ENCODE measurements at places on chromosomes 4 and X.

DNA sequence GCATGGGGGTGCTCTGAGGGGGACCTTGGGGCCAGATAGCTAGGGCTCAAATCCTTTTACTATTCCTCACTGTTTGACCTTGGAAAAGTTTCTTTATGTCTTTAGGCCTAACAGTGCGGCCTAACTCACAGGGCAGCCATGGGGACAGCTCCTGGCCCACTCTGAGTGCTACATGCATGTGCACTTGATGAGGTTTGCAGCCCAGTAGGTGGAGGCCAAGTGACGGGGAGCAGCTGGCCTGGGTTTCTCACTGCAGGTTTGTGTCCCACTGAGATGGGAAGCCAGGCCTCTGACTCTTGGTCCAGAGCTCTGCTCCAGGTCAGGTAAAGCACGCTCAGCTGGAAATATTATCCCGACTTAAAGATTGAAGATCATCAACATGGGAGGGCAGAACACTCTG, 102.8 kb downstream of the SLC2A9 start:
- DNase-seq = no peak

- DNase-seq = no peak
Observed at GRCh38 chrX:103792916-103793544, 16.4 kb downstream of the PLP1 start.

DNA sequence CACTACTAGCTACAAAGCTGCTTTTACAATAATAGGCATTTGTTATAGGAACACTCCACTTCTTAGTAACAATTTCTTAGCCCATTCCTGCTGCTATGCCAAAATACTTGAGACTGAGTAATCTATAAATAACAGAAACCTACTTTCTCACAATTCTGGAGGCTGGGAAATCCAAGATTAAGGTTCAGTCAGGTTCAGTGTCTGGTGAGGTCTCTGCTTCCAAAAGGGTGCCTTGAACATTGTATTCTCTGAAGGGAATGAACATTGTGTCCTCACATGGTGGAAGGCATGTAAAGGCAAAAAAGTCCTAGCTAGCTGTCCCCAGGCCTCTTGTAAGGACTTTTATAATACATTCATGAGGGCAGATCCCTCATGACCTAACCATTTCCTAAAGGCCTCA, 7.0 kb downstream of the SLC9B1 start:
- DNase-seq = no peak

DNA sequence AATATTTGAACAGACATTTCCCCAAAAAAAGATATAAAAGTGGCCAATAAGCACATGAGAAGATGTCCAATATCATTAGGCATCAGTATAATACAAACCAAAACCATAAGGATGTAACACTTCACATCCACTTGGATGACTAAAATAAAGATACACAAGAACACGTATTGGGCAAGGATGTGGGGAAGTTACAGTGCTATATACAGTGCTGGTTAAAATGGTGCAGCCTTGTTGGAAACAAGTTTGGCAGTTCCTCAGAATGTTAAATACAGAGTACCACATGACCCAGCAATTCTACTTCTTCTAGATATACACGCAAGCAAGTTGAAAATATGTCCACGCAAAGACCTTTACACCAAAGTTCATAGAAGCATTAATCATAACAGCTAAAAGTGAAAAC, 58.9 kb downstream of the HAUS3 start:
- no peak for DNase-seq

DNA sequence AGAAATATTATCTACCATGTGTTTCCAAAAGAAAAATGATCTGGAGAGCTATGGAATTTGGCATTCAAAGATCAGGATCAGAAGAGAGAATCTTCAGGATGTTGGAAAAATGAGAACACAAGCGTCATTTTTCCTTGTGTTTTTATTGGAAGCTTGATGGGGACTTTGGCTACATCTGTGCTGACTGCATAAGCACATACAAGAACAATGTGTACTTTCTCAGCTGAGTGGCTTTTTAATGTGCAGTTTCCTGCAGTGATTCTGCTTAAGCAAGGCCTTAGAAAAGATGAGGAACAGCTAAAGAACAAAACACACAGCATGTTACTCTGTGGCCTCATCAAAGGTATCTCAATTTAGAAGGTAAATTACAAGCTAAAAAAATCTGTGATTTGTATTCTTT, 1039.9 kb downstream of the GLUD2 start:
- no peak for DNase-seq
